ENCODE measurements at places on chromosomes 1 and 21. TPM values are rescaled to one million over a fixed set of nuclear protein-coding genes. Genes with fewer than 3 reads are reported as not detected.

INPP5B gene
- 21.9 TPM for polyA plus RNA-seq

- DNase-seq: no peak
Observed at GRCh38 chr1:4214826-4215225, 314.8 kb upstream of the C1orf174 start.

AMY2A gene
- not detected for polyA plus RNA-seq

DNA sequence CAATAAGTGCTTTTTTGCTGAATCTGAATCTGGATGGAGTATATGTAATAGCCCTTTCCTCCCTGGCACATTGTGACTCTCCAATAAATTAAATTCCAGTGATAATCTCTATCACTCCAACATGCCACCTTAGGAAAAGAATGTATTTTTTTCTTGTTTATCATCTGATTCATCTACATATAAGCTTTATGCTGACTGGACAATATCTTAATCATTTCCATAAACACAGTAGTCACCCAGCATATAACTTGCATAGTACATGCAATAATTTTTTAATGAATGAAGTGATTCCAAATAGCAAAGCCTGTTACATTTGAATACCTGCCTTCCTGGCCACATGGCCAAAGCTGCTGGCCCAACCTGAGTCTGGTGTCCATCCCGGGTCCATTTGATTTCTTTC is 477.6 kb upstream of the USP24 start:
- no peak for DNase-seq

CD164L2 gene
- not detected for polyA plus RNA-seq

FMN2 gene
- 6.9 TPM for polyA plus RNA-seq
